ENCODE measurements at places on chromosomes 1 and 21.
A peak's percentile ranks its signal among the peaks of the same experiment; 100 is the strongest.

- no peak for DNase-seq
Observed at GRCh38 chr21:45365608-45366241, 39.2 kb upstream of the COL18A1 start.

- DNase-seq: no peak
Observed at GRCh38 chr21:37230632-37231248, 36.4 kb downstream of the VPS26C start.

- no peak for DNase-seq
Observed at GRCh38 chr1:153293851-153294250, 18.9 kb downstream of the PGLYRP3 start.

- DNase-seq: no peak
Observed at GRCh38 chr1:33469691-33470090, 2.8 kb upstream of the ZSCAN20 start.

DNA sequence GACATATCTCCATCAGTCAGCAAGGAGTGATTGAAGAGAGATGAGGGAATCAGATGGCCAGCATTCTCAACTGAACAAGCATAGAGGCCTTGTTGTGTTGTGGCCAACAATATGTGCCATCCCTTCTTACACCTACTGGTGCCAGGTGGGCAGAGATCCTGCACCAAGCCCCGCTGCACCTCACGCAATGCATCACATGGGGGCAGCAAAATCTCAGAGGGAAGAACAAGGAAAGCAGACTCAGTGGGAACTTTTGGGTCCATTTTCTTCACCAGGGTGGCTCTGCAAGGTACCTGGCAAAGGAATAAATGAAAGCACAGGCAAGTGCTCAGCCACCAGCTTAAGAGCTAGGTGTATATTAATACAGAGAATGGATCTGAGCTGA, 33.2 kb downstream of the HSD3B2 start:
- no peak for DNase-seq

- no peak for DNase-seq
Observed at GRCh38 chr1:61368366-61368765, 286.0 kb downstream of the NFIA start.

DNA sequence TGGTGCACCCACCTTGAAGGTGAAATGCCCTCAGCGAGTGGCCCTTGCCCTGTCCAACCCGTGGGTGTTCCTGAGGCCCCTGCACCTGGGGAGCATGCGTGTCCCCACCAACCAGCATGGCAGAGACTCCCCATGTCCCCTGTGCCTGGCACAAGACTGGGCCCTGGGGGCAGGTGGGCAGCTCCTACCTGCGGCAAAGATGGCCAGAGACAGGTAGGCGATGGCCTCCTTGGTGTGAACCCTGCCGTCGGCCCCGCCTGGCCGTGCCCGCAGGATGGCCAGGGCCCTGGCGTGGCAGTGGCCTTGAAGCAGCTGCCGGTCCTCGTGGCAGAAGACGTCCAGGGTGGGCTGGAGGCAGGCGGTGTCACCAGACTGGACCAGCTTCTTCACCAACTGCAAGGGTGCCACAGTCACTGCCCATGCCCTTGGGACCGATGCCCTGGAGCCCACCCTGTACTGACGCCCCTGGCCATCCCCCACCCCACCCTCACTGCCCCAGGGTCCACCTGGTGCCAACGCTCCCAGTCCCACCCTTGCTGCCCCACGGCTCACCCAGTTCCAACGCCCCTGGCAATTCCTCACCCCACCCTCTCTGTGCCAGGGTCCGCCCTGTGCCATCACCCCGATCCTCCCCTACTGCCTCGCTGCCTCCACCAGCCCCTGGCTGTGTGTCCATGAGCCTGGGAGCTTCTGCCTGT, 15.7 kb downstream of the TTC34 start:
- DNase-seq: no peak

- DNase-seq: peak; percentile 35
Observed at GRCh38 chr21:14244911-14245310, 29.0 kb downstream of the RBM11 start.

DNA sequence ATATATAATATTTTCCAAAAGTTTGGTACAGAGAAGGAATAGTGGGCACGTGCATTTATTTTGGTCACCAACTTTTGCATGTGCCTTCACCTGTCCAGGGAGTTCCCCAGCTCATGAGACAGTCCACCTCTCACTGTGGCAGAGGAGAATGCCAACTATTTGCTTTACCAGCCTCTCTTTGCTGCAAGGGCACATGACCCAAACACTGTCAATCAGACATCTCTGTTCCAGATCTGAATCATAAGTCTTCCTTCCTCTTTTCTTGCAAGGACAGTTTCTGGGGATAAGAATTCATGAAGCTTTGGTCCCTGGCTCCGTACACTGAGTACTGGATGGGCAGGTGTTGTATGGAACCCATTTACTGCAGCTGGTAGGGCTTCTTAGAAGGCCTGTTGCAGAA, 38.6 kb downstream of the C1orf87 start:
- DNase-seq: no peak

- DNase-seq: peak; percentile 58
Observed at GRCh38 chr1:109391626-109392025, 6.1 kb downstream of the SORT1 start.

GRCh38 chr1:228272331-228272791, 64.5 kb downstream of the OBSCN start:
- no peak for DNase-seq

DNA sequence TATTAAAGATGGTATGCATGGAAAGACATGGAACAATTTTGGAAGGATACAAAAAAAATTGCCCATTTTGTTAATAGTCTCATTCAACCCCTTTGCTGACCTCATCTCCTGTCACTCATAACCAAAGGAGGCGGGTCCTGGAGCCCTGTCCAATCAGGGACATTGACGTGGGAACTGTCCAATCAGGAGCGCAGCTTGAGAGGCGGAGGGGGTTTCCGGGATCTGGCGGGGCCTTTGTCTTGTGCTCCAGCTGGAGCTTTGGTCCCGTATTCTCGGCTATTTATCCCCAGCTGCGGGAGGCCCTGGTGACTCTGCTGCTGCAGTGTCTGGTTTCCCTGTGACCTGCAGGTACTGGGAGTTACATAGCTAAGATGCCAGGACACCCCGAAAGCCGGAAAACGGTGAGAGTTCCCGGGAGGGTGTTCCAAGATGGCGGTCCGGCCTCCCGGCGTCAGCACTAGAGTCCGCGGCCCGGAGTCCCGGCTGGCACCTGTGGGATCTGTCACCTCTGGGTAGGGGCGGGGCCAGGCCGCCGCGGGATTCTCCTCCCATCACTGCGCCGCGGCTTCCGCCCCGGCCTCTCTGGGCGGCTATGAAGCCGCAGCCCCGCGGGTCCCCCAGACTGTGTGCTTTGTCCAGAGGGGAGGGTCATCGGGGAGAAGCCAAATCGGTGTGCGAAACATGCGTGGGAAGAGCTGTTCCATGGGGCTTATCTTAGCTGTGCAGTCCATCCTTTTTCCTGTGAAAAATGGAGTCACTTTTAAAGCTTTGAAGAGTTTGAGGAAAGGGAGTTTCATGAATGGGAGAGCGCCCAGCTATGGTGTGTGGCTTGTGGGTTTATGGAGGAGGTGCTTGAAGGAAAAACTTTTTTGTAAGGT, at the start of gene ZNF678:
ZNF678 (plus strand) TSS at position 233 of the 878 bp plus-strand sequence. CDS start 87,436 bp downstream, outside the sequence.
- peak; percentile 98 for DNase-seq

GRCh38 chr1:31579374-31579773, 3.1 kb downstream of the TINAGL1 start:
- no peak for DNase-seq

GRCh38 chr1:94817712-94818111, 2.4 kb upstream of the SLC44A3 start:
- DNase-seq: peak; percentile 60

- no peak for DNase-seq
Observed at GRCh38 chr1:85397490-85398032, 67.4 kb downstream of the DDAH1 start.

GRCh38 chr1:166738873-166739272, 100.4 kb upstream of the POGK start:
- no peak for DNase-seq

DNA sequence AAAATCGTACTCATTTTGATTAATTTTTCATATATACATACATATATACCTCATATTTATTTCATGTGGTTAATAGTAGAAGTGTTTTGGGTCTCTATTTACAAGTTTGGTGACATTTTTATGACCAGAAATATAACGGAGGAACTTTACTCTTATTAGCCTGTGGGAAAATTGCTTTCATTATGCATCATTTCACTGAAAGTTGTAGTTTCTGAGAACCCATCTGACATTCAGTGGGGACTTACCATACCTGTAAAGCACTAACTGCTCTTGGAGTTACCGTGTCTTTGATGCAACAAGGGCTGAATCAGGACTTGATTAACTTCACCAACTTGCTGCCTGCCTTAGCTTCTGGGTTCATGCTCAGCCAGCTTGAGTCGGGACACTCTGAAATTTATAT, 49.9 kb upstream of the ITPKB start:
- no peak for DNase-seq

DNA sequence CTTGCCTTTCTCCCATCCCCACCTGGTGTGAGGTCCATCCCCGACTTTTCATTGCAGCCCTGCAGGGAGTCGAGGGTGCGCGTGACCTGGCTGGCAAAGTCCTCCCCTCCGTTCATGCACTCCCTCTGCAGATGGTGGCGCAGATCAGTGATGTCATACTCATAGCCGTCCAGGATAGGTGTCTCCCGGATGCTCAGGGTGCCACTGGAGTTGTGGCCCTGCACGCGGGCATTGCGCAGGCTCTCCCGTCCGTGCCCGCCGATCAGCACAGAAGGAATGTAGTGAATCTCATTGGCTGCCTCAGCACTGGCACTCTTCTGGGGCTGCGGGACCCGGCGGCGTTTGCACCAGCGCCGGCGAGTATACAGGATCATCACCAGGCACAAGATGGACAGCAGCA, 132.1 kb downstream of the ASTN1 start:
- DNase-seq: no peak

- no peak for DNase-seq
Observed at GRCh38 chr1:212565079-212565478, 43.5 kb upstream of the ATF3 start.

- no peak for DNase-seq
Observed at GRCh38 chr1:166907051-166907450, 31.0 kb upstream of the TADA1 start.

GRCh38 chr1:172845865-172846264, 187.0 kb downstream of the FASLG start:
- no peak for DNase-seq

DNA sequence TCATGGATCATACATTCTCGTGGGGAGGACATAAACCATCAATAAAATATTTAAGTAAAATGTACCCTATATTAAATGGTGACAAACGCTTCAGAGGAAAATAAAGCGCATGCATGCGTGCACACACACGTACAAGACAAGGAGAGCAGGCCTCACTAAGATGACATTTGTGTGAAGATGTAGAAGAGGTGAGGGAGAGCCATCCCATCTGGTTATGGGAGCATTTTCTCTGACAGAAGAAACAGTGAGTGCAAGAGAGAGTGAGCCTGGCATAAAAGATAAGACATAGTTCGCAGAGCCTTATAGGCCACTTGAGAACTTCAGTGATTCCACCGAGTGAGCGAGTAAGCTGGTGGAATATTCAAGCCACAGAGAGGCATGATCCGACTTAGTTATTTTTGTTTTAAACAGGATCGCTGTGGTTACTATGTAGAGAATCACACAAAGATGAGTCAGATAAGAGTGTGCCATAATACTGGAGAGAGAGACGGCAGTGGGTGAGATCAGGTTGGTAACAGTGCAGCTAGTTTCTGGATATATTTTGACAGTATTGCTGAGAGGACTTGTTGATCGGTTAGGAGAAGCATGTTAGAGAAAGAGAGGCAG, 624.2 kb downstream of the PLPP3 start:
- no peak for DNase-seq

DNA sequence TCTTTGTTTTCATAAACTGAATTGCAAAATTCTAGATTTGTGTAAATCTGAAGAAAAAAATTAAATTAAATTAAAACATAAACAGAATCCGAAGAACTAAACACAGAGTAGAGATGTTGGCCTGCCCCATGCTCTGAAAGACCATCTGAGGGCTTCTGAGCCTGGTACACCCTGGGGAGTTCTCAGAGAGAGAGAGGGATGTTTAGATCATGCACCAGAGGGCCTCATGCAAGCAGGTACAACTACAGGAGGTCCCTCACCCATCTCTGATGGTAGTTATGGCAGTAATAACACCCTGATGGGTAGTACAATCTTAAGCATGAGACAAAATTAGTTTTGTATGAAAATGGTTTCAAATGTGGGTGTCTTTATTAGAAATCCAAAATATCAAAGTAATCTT, 127.7 kb downstream of the TGFB2 start:
- no peak for DNase-seq

DNA sequence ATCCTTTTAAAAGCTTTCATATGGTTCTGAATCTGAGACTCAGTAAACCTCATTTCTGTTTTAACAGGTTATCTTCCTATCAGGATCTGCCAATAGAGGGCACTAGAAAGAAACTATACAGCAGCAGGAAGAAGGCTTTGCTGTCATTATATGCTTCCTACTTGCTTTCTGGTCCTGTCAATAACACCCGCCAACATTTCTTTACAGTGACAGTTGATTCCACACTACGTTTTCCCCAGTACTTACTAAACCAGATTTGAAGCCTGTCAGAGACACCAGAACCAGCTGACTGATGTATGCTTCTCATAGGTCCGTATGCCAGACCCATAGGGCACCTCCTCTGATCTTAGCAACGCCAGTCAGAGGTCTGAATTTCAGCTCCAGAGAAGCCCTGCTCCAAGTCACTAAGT, 341.0 kb upstream of the NEGR1 start:
- DNase-seq: peak; percentile 80

DNA sequence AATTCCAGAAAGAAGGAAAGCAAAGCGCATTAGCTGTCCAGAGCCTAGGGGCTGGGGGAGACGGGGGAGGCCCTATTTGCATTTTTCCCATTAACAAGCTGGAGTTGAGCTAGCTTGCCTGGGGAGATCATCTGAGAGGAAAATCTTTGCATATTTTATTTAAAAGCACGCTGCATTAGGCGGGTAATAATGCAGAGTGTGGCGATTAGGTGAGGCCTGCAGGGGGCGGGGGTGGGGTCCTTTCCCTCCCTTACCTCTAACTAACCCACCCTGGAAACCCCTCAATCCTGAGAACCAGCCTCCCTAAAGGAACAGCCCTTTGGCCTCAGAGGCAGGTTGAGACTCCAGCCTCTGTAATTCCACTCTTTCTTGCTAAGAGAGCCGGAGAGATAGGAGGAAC, 16.2 kb downstream of the C1orf216 start:
- no peak for DNase-seq

GRCh38 chr1:226700861-226701260, 38.2 kb downstream of the ITPKB start:
- no peak for DNase-seq

- no peak for DNase-seq
Observed at GRCh38 chr1:3892748-3893147, 7.3 kb downstream of the C1orf174 start.

DNA sequence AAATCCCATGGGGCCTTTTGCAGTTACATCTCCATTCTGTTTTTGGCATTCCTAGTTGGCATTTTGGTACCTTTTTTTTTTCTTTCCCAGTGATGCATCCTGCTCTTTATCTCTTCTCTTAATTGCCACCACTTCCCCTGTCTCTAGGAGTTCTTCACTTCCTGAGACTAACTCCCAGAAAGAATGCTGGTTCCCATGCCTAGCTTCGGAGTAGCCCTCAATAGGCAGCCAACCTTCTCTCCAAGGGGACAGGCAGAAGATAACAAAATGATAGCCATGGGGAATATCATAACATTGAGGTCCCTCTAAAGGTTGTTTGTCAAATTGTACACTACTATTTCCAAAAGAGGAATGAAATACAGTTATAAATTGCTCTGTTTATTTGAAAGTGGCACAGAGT, 150.6 kb upstream of the UBE2U start:
- DNase-seq: no peak
